ENCODE measurements at places on chromosomes 16 and 17. TPM values are rescaled to one million over a fixed set of nuclear protein-coding genes. Genes with fewer than 3 reads are reported as not detected.

The GAS2L2 gene
- total RNA-seq, result 0.82 TPM

The PNMT gene
- total RNA-seq, result 2.6 TPM

The ALDH3A1 gene
- 4.9 TPM for total RNA-seq

The CDT1 gene
- total RNA-seq, result 0.56 TPM

DNA sequence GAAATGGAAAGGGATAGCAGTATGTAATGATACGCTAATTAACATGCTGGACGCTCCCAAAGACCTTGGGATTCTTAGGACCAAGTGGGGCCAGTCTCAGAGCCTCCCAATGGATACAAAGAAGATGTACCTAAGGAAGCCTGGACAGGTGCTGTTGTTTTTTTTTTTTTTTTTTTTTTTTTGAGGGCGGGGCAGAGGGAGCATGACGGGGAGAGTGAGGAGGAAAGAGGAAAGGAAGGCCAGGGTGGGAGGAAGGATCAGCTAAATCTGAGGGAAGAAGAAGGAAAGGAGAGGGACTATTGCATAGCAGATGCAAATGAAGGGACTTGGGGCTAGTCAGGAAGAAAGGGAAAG lies 2.5 kb downstream of the VAMP2 start:
- no peak for DNase-seq

DNA sequence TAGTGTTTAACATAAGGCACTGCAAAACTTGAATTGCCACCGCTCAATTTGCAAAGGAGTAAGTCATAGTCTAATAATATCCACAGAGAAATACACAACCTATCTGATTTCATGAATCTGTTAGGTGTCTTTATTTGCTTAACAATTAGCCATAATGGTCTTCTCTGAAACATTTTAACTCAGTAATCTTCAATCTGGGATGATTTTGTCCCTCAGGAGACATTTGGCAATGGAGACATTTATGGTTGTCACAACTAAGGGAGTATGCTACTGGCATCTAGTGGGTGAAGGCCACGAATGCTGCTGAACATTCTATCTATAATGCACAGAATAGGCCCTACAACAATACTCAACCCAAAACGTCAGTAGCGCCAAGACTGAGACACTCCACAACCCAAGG lies 4.3 kb downstream of the UBE2G1 start:
- no peak for DNase-seq

The KRT34 gene
- total RNA-seq, result not detected

DNA sequence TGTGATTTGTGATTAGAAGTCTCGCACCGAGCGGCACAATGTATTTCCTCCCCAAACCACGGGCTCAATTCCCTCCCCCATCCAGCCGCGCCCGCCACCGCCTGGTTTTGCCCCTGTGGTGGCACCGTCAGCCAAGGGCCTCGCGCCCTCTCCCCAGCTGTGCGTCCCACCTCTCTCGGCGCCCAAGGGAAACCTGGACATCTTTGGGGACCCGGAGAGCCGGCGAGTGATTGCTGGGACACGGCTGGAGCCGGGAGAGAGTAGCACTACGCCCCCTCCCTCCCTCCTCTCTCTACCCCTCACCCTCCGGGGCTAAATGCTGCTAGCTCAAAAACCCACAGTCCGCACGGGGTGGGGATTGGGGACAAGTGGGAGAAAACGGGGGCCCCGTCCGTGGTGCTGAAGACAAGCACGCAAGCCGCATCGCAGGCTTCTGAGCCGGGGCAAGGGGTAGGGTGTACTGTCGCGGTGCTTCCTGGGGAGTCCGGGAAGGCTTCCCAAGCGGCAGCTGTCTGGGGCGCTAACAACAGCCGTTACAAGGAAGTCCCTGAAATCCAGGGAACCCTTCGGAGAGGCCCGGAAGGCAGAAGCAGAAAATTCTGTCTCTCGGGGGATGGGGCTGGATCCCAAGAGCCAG lies 1.4 kb downstream of the CBLN1 start:
- no peak for DNase-seq

All from omental fat pad (tissue), 4 donors.